ENCODE measurements at places on chromosomes 6 and 20.

DNA sequence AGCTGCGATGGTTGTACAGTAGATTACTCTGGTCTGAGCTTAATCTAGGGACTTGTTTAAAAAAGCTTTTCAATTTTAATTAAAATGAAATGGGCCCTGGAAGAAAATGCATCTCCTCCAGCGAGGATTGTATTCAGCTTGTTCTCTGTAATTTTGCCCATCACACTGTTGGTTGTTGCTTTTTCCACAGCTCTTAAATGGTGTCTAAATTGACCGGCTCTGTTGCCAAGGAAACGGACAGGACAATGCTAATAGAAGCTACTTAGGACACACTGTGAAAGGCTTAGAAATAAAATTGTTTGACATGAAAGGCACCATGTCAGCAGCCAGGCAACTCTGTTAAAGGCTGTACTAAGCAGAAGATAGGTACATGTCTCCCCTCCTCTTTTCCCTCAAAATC, 116.7 kb upstream of the NRSN1 start:
- DNase-seq, result no peak

GRCh38 chr20:23115822-23116221, 29.7 kb upstream of the CD93 start:
- peak; percentile 23 for DNase-seq

- DNase-seq, result no peak
Measured at GRCh38 chr6:169657284-169657610, 44.6 kb downstream of the WDR27 start.

- DNase-seq, result no peak
Measured at GRCh38 chr20:43835944-43836508, 78.6 kb upstream of the TOX2 start.

- no peak for DNase-seq
Measured at GRCh38 chr6:148884461-148884860, 137.6 kb downstream of the UST start.

All from AML-193 (cell line).